ENCODE measurements at places on chromosomes 2 and 18.

GRCh38 chr2:63790491-63790890 lies 51.2 kb upstream of the UGP2 start:
- DNase-seq, result no peak

- no peak for DNase-seq
Observed at GRCh38 chr2:126942427-126943203, 43.9 kb downstream of the TEX51 start.

DNA sequence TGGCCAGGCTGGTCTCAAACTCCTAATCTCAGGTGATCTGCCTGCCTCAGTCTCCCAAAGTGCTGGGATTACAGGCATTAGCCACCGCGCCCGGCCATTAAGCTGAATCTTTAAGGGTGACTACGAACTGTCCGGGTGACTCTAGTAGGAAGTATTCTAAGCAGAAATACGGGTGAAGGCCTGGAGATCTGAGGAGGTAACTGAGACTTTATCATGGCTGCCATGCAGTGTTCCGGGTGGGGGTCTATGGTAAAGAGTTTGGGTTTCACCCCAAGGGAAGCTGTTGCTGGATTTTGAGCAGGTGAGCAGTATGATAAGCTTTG lies 20.1 kb upstream of the ROCK2 start:
- DNase-seq, result no peak

DNA sequence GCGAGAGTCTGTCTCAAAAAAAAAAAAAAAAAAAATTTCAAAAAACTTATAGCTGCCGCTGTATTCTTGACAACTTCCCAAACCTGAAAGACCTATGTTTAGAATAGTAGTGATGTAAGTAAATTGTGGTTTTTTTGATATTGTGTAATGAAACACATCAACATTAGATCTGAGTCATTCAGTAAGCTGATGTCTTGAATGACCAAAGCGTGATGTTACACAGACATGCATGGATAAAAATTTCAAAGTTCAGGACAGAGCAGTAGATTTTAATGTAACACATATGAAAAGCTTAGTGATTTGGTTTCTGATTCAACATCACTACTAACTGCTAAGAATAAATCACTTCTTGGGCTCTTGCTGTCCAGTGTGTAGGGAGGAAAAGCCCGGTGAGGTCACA lies 69.3 kb upstream of the MEX3C start:
- no peak for DNase-seq

DNA sequence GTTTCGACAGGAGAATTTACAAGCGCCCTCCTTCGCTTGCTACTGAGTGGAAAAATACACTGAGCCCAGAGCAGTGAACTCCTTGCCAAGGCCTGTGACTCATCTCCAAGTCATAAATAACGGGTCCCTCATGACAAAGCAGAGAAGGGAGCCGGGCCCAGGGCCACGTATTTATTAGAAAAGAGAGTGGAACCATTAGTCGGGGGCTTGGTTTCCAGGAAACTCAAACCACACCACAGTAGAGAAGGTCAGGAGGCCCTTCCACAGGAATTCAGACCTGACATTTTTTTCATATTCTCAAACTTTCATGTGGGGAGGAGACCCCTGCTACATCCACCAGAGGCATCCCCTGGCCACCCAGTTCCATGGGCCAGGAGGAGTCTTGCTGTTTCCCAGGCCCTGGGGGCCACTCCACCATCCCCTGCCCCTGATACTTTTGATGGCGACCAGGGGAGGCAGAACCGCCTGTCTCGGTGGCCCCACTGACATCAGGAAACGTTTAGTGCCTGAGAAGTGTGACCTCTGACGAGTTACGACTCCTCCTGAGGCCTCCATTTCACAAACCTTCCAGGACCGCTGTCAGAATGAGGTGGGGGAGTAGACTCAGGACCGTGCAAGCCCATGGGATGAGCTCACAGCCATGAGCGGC lies 289.7 kb downstream of the DYSF start:
- no peak for DNase-seq

All from naive B cell (primary cell).